ENCODE measurements at places on chromosomes 3 and 15.
A peak's percentile ranks its signal among the peaks of the same experiment; 100 is the strongest.

DNA sequence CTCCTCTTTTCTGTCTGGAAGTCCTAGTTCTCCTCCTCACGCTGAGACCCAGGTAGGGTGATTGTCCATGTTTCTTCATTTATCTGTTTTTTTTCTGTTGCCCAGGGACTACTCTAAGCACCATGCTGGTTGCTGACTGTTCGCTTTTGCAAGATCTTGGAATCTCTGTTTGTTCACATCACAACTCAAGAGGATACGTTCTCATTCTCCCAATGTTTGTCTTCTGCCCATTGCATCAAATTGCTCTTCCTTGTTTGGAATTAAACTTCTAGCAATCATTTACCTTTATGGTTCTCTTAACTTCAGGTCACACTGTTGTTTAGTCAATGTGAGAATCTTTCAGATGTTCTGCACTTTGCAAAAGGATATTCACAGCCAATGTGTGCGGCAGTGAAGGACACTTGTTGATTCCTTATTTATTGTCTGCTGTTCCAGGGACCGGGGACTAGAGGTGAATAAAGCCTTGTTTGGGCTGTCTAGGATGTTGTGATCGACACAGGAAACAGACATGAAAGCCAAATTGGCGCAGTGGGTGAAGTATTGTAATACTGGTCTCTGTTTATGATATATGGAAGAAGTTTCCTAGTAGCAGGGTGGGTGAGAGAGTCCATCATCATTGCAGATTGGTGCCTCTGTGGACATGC is 24.5 kb downstream of the LPP start:
- DNase-seq = no peak

DNA sequence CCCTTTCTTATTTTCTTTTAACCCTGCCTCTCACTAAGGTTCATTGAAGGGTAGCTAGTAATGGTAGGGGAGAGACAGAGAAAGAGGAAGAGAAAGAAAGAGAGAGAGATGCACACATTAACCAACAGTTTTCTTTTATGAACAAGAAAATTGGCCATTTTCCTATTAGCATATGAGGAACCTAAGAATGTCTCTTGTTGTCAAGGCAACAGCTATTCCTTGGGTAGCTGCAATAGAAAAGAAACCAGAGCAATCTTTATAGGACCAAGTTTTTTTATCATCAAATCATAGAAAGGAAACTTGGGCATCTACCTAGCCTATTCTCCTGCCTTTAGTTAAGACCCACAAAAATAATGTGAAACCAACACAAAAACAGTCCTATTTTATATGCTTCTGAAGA is 15.0 kb upstream of the CCDC39 start:
- no peak for DNase-seq

GRCh38 chr3:102224171-102224570 is 210.6 kb upstream of the ZPLD1 start:
- peak; percentile 37 for DNase-seq

DNA sequence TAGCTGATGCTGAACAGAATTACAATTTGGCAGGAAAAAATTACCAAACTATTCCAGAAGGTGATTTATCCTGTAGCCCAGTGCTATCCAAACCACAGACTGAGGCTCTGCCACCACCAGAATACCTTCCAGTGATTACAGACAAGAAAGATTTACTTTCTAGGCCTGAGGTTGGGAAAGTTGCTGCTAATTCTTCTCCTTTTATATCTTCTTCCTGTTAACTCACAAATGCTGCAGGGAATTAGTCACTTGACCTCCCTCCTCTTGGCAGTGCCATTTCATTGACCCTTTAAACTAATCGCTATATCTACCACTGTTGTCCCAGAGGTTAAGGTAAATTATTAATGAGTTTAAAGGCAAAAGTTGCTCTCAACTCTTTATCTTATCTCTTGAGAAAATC is 118.4 kb downstream of the CTNNB1 start:
- no peak for DNase-seq

DNA sequence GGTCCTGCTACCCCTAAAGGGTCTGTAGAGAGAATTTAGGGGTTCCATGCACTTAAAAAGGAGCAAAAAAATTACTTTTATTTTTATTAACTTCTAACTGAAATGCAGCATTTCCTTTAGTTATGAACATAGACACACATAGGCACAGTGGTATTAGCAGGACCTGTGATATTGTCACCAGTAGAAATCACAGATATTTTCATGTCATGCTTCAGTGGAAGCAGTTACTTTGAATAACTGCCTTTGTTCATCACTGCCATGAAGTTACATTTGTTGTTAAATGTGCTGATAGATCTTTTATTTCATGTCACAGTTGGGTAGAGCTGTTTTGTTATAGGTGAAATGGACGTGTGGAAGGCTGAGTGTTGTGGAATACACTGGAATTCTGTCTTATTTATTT is 37.4 kb downstream of the TRAK1 start:
- no peak for DNase-seq

DNA sequence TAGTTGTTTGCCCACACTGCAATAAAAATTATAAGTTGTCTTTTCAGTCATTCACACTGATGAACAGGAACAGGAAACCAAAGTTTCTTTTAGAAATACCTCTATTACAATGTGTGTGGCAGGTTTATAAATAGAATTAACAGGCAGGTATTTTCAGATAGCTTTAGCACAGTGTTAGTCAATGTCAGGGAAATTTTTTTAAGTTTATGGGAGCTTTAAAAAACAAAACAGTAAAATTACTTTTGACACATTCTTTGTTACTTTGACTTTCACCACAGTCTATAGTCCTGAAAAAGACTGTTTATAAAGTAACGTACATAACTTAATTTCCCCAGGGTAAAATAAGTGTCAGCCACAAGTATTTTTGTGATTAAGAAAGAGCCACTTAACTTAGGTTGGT is 38.1 kb downstream of the SERPINI1 start:
- no peak for DNase-seq

DNA sequence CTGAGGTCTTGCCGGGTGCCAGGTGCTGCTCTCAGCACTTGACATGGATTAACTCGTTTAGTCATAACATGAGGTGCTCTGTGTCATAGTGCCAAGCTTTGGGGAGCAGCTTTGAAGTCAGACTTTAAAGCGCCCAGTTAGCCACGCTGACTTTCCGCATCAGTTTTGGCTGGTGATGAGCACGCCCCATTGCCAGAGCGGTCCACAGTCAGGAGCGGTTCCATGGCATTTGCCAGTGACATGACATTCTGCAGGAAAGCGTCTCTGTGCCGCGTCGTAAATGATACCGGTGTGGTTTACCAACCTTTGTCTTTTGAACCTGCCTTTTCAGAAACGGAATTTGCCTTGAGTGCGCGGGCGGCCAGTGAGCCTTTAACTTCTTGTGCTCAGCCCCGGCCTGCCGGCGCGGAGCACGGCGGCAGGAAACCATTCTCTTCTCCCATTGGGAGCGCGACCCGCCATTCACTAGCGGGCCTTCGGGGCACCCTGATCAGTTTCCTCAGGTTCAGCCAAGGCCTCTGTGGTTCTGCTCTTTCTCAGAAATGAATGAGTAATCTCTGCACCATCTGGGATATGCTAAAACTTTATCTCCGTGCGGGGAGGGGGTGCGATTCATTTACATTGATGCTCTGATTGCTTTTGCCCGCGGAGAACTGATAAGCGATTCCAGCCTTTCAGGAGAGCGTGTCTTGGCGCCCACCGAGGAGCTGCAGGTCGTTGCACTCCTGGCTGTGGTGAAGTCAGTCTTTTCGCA is 1.7 kb upstream of the SLC2A2 start:
- no peak for DNase-seq

GRCh38 chr3:29324180-29324651 is 43.3 kb downstream of the RBMS3 start:
- peak; percentile 34 for DNase-seq

GRCh38 chr3:160986069-160986468 is 119.1 kb downstream of the B3GALNT1 start:
- DNase-seq = no peak

DNA sequence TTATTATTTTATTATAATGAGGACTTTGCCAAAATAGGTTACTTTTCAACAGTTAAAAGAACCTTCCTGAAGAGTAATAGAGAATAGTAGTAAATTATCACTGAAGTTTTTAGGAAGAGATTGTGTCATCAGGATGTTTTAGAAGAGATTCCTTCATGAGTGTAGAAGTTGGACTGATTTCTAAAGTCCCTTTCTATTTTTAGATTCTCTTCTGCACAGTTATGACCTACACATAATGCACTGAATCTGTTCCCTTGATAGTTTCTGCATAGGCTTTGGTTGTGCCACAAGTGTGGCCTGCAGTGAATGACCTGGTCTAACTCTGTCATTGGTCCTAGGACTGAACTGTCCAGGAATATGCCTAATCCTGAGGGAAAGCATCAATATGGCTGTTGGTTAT is 23.9 kb downstream of the SLC35A5 start:
- no peak for DNase-seq

DNA sequence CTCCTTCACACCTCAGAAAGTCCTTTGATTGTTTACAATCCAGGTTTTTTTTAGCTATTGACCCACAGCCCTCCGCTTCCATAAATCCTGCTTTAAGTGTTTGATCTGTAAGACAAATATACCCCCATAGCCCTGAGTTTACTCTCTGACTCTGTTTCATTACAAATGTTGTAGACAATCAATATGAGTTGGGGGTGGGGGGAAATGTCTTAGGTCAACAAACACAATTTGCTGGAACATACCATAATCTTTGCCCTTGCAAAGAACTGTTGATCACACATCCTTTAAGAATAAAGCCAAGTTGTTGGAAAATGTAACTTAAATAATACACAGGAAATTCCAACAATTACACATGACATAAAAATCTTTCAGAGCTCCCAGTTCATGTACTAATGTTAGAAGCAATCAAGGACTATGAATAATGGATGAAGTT is 301.8 kb upstream of the SEMA6D start:
- no peak for DNase-seq

DNA sequence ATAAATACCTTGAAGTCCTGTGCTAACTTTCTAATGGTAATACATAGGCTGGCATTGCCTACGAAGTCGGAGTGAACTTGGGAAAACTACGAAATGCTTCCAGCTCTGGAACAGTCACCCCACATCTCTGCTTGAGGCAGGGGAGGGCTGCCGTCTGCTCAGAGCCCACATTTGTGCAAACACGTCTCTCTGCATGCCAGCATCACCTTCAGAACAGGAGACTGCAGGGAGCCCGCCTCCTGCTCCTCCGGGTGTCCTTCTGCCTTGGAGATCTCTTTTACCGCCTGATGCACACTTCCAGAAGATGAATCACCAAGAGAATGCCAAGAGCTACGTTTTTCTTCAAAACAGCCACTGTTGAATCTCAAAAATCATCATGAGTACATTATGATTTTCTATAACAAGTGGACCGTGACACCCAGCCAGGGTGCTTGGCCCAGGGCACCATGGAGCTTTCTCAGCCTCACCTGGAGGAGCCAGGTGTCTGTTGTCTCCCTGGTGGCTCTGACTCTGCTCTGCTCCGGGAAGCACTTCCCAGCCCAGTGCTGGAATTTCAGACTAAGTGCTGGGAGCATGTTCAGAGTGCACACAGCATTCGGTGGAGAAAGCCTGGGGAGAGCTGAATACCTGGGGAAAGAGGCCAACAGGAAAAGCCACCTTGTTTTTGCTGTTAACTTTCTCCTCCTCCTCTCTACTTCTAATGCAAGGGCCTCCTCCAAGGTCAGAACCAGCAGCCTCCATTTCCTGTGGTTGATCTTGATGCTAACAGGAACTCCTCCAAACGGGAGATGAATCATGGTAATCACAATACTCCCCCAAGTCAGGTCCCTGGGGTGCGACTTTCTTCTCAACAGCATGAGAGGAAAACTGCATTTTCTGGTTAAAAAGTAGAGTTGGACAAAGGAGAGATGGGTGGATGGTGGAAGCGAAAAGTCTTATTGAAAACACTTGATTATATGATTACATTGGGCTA is 467.7 kb downstream of the GABRG3 start:
- no peak for DNase-seq

DNA sequence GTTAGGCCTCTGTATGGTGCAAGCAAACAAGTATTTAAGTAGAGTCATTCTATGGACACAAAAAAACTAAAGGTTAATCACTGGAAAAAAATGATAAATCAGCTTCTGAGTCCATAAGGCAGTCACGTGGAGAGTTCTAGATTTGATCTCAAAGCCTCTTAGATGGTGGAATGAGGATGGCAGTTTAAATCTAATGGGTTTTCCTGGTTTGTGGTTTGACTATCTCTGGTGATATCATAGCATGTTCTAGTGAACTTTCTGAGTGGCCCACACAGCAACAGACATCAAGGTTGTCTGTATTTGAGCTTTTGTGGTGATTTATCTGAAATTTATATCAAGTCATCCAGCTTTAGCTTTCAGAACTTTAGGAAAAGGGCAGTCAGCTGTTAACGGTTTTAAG is 52.4 kb downstream of the ILDR1 start:
- no peak for DNase-seq

DNA sequence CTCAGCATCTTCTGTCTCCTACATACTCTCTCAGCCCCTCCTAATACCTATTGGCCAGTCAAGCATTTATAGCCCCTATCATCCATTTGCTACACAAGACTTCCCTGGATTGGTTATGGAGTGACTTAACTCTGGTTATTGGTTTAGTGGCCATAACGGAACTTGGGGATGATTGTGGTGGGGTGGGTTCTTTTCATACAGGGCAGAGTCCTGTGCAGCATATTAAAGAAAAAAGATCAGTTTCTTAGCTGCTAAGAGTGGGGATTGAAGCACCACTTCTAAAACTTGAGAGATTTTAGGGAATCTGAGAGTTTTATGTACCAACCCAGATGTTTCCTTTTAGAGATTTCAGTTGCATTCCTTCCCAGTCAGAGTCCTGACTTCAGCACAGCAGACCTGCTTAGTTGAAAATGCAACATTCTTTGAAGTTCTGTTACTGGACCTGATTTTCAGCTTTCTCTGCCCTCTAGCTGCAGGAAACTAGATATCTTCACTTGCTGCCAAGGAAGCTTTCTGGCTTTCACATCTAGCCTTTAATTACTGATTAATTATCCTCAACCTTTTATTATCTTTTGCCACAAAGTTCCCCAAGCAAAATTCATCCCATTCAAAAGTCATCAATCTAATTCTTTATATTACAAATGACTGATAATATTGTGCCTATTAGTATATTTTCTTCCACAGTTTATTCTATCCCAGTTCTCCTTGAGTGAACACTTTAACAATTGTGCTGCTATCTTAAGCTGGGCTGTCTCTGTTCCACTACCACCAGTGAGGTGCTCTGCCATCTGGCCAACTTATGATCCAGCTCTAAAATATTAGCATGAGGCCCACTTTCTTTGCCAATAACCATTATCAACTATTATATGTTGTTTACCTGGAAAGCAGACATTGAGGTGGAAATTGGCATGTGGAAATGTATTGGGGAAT is 906.0 kb upstream of the ALCAM start:
- DNase-seq = peak; percentile 19

GRCh38 chr15:58742022-58742813 is 7.3 kb downstream of the ADAM10 start:
- no peak for DNase-seq
